ENCODE measurements at places on chromosomes 13 and 19.

GRCh38 chr13:80348314-80348713 is 7.4 kb upstream of the SPRY2 start:
- DNase-seq, result no peak

- peak; percentile 55 for DNase-seq
These were observed 101.3 kb upstream of the SLC15A1 start for GRCh38 chr13:98853771-98854221.

- DNase-seq, result peak; percentile 75
These were observed 5.0 kb downstream of the CLEC11A start for GRCh38 chr19:50728084-50728737.

- DNase-seq, result no peak
These were observed 18.2 kb upstream of the AMER2 start for GRCh38 chr13:25190256-25190655.

DNA sequence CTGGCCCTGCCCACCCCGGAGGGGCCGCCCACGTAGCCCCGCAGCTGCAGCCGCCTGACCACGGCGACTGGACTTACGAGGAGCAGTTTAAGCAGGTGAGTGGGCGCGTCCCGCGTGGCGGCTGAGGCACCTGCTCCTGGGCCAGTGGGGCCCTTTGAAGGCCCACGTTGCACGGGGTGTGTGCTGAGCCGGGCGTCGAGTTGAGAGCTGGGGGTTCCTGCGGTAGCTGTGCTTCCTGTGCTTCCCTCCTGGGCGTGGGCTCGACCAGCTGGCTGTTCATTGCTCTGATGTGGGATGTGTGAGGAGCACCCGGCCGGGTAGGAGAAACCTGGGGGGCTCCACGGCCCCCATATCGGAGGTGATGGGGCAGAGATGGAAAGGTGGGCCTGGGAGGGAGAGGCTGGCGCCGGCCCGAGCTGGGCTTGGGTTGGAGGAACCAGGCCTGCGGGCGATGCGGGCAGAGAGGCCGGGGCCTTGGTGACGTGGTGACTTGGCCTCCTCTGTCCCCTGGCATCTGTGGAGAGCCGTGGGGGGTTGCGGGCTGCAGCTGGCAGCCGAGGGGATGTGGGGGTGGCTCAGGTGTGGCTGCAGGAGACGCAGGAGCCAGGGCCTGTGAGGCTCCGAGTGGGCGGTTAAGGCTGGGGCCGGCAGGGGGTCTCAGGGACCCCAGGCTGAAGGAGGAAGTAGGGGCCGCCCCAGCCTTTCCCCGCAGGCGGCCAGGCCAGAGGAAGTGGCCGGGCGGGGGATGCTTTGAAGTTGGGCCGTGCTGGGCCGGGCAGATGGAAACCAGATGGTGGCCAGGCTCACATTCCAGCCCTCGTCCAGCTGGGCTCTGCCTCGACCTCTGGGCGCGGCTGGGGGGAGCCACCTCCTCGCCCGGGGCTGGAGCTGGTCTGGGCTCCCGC is 7.1 kb downstream of the ARID3A start:
- peak; percentile 73 for DNase-seq

DNA sequence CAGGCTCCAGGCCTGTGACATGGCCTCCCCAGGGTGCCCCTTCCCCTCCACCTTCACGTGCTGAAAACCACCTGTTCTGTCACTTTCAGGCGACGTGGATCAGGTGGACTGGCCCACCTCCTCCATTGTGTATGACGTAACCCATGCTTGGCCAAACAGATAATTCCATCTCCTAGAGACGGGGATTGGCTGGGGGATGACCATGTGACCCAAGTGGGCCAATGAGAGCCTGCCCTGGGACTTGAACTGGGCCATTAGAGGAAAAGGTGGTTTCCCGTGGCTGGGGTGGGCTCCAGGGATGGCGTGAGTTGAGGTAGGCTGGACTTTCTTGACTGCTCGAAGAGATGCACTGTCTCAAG is 3.6 kb upstream of the ADAMTSL5 start:
- DNase-seq, result no peak

- no peak for DNase-seq
These were observed 56.6 kb downstream of the MBNL2 start for GRCh38 chr13:97278435-97279411.

- no peak for DNase-seq
These were observed 11.6 kb downstream of the SLC27A5 start for GRCh38 chr19:58500242-58500641.

DNA sequence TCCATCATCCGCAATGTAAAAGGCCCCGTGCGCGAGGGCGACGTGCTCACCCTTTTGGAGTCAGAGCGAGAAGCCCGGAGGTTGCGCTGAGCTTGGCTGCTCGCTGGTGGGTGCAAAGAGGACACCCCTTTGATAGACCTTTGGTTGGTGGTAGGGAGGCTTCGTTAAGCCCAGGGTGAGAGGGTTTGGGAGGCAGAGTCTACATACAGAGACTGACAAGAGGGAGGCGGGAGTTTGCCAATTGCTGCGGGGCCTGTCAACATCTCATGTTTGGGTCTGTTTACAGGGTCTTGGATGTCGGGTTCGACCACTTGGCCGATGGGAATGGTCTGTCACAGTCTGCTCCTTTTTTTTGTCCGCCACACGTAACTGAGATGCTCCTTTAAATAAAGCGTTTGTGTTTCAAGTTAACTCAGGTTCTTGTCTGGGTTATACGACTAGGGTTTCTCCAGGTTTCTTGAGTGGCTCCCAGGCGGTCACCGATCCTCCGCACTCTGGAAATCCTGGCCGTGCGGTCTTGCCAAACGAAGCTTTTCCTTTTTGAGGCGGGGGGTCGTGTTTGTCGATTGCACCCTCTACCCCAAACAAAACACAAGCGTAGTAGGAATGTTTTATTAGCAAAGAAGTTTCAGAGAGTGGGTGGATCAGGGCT is 816 bp downstream of the RPS28 start:
- DNase-seq, result no peak

DNA sequence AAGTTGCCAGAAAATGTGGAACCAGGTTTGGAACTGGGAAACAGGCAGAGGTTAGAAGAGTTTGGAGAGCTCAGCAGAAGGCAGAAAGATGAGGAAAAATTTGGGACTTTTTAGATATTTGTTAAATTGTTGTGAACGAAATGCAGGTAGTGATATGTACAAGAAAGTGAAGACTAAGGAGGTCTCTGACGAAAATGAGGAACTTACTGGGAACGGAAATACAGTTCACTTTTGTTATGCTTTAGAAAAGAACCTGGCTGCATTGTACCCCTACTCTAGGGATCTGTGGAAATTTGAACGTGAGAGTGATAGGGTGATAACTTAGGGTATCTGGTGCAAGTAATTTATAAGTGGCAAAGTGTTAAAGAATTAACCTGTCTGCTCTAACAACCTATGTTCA is 632.4 kb downstream of the SLITRK5 start:
- no peak for DNase-seq

- no peak for DNase-seq
These were observed 15.0 kb downstream of the ARHGEF7 start for GRCh38 chr13:111130116-111130508.

DNA sequence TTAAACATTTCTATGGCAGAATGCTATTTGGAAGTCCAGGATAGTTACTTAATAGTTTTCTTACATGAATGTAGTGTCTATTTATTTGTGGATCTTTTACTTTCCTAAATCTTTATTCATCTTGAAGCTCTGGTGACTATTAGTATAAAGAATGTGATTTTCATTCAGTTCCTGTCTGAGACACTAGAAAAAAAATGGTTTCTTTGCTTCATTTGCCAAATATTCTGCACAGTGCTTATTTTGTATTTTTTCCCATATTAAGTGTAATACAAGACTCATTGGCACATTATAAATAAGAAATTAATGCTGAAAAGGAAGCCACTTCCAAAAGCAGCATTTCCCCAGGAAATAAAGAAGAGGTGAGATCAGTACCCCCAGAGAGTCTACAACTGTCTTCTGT is 109.8 kb downstream of the POSTN start:
- DNase-seq, result no peak

- no peak for DNase-seq
These were observed 10.5 kb downstream of the SLC25A42 start for GRCh38 chr19:19074196-19074882.

- no peak for DNase-seq
These were observed 7.0 kb upstream of the ZNF554 start for GRCh38 chr19:2812414-2813234.
